ENCODE measurements at places on chromosomes 1 and 21.

DNA sequence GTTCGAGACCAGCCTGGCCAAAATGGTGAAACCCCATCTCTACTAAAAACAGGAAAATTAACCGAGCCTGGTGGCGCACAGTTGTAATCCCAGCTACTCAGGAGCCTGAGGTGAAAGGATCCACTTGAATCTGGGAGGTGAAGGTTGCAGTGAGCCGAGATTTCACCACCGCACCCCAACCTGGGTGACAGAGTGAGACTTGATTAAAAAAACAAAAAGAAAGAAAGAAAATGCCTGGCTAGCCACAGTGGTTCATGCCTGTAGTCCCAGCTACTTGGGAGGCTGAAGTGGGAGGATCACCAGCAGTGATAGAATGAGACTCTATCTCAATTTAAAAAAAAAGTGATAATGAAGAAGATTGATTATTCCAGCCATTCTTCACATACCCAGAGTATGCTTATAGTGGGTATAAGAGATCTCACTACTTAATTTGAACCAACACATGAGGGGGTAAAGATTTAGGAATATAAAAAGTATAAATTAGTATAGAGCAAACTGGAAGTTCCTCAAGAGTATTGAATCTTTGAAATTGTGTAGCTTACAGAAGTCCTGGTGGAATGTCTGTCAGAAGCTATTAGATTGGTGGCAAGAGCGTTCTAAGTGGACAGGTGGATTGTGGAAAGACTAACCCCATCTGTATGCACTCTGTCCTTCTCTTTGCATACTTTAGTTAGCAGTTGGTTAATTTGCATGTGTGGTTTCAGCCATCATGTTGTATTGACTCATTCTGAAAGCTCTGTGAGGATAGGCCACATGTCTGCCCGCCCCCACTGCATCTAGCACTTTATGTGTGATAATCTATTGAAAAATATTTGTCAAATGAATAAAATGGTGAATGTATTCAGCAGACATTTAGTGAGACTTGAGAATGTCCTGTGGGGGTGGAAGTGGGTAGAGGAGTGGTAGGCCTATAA, 25.0 kb downstream of the RLF start:
- no peak for DNase-seq

- no peak for DNase-seq
These were observed at the start of gene INPP5B for GRCh38 chr1:37946703-37947360. Gene INPP5B, minus strand, starts transcription at chr1:37947053. Its CDS starts 745 bp downstream, at chr1:37946308.

DNA sequence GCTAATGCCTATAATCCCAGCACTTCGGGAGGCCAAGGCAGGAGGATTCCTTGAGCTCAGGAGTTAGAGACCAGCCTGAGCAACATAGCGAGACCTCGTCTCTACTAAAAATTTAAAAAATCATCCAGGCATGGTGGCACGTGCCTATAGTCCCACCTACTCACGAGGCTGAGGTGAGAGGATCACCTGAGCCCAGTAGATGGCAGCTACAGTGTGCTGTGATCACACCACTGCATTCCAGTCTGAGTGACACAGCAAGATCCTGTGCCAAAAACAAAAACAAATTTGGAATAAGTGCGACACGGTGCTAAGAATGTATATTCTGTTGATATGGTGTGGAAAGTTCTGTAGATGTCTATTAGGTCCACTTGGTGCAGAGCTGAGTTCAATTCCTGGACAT, 15.1 kb downstream of the USP33 start:
- DNase-seq: no peak

DNA sequence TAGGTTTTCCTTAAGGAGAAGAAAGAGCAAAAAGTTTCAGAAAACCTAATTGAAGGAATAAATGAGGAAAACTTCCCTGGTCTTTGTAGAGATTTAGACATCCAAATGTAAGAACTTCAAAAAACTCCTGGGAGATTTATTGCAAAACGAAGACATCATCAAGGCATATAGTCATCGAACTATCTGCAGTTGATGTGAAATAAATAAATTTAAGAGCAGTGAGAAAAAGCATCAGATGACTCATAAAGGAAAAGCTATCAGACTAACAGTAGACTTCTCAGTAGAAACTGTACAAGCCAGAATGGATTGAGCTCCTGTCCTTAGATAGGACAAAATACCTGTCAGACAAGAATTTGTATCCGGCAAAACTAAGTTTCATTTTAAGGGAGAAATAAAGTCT, 569.4 kb upstream of the ADAMTS5 start:
- DNase-seq: no peak

GRCh38 chr1:64669098-64669675, 75.7 kb upstream of the RAVER2 start:
- no peak for DNase-seq

DNA sequence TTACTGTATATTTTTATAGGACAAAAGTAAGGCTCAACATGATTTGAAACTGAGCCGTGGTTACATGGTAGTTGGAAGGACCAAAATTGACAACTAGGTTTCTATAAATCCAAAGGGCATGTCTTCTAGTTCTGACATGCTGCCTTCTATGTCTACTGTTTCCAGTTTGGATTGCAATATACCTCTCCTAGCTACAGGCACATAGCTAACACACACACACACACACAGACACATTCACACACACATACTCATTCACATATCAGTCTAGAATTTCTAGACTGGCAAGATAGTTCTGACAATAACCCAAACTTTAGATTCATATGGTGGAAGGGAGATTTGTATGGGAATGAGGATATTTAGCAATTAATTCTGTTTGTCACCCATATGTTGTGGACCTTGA, 544.8 kb upstream of the CAMK1G start:
- DNase-seq: no peak

DNA sequence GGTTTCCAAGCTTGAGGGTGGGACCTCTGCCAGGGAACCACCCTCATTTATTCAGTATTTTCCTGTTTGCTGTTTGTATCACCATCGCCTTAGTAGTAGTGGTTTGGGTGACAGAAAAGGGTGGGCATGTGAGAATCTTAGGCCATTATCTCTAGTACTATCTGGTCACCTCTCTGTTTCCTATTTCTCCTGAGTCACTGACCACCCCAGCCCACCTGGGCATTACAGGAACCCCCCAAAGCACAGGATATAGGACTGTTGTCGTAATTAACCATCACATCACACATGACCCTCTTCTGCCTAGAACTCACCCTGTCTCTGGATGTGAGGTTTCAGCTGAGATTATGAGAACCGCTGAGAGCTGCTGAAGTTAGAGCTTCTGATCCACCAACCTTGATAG, 60.4 kb downstream of the IL23R start:
- no peak for DNase-seq

DNA sequence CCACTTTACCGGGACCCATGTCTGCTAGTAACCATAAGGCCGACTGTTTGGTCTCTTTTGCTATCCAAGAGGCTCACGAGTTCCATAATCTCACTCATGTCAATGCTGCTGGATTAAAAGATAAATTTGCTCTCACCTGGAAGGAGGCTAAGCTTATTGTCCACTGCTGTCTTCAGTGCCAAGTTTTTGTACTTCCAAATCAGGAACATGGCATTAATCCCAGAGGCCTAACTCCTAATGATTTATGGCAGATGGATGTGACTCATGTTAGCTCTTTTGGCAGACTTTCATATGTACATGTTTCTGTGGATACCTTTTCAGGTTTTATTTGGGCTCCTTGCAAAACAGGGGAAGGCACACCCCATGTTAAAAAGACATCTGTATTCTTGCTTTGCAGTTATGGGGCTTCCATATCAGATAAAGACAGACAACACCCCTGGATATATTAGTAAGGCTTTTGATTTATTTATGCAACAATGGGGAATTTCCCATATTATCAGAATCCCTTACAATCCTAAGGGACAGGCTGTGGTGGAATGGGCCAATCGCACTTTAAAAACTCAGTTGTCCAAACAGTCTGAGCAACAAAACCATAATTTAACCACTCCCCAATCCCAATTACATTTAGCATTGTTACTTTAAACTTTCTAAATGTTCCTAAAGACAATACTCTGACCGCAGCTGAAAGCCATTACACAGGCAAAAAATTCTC, 162.7 kb downstream of the IER5 start:
- DNase-seq: peak; percentile 90

GRCh38 chr1:22862752-22863151, 109.9 kb downstream of the LACTBL1 start:
- DNase-seq: no peak

- no peak for DNase-seq
These were observed 5.2 kb downstream of the IFI6 start for GRCh38 chr1:27666791-27667254.

DNA sequence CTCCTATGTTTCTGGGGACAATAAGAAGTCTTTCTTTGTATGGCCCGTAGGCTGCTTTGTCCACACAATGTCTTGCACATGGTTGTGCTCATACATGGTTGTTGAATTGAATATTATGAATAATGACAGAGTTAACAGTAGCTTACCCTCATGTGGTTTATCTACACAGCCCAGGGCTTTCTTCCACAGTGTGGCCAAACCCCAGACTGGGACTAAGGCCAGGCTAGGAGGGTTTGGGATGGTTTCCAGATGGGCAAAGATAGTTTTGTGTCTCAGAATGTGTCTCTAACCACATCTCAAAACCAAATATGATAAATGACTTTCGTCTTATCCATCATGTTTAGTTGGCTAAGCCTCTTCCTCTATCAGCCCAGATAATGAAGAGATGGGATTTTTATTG, 65.2 kb downstream of the CACNA1E start:
- DNase-seq: no peak

GRCh38 chr1:158362941-158363340, 9.2 kb downstream of the CD1E start:
- DNase-seq: no peak

DNA sequence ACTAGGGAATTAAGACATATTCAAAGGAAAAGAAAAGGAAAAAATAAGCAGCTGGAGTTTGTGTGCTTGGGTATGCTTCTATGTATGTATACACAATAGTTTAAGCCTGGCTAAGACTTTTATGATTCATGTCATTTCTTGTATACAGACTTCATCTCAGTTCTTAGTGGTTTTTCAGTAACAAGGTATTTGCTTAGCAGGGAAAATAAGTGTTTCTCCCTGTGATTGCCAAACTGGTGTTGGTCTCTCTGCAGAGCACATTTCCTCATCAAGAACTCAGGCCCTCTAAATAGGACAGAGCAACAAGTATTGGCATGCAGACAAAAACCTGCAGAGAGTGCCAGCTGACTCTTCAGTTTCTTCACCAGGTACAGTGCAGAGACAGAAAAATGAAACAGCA, 484.4 kb upstream of the ZRANB2 start:
- peak; percentile 16 for DNase-seq

- DNase-seq: no peak
These were observed 25.8 kb downstream of the CCN1 start for GRCh38 chr1:85606414-85606800.

- DNase-seq: peak; percentile 93
These were observed 15.4 kb downstream of the EFNA3 start for GRCh38 chr1:155093911-155094621.

GRCh38 chr1:198701766-198702539, 63.1 kb downstream of the PTPRC start:
- DNase-seq: peak; percentile 43

DNA sequence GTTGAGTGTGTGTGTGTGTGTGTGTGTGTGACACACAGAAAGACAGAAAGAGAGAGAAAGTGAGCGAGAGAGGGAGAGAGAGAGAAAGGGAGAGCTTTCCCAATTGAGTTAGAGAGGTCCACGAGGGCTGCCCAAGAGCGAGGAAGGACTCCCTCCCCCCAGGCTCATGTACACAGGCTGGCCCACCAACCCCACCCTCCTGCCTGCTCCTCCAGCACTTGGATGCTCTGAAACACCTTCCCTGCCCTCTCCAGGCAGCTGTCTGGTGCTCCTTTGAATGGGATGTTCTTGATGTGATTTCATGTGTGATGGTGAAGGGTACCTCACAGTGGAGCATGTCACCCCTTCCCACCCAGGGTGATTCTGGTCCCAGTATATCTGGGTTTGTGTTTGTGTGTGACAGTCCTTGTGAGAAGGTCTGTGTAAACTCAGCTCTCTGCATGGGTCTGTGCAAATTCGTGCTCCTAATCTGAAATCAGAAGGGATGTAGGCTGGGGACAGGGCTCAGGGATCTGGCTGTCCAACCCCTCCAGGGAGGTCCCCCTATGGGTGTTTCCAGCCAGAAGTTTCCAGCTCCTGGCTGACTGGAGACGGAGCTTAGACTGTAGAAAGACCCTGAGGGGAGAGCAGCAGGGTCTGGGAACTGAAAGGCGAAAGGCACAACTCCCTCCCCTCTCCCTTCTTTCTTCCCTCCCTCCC, 6.8 kb upstream of the PEAR1 start:
- DNase-seq: no peak

Measured in NCI-H1105 treated with DMSO at 0.1 percent for 48 hours (cell line).